Ecto neural progenitor cell (in vitro differentiated cells): ENCODE measurements at places on chromosomes 3 and 15.

GRCh38 chr3:125032100-125032643, 23.6 kb downstream of the HEG1 start:
- no peak for DNase-seq

DNA sequence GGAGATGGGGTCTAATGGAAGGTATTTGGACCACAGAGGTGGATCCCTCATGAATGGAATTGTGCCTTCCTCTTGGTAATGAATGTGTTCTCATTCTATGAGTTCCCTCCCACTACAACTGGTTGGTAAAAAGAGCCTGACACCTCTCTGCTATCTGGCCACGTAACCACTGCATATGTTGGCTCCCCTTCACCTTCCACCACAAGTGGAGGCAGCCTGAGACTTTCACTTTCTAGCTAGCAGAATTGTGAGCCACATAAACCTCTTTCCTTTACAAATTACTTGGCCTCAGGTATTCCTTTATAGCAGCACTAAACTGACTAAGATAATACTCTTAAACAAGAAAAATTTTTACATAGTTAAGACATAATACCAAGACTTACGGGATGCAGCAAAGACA, 155.3 kb downstream of the NR1I2 start:
- no peak for DNase-seq

GRCh38 chr3:189567322-189567721, 63.9 kb upstream of the TP63 start:
- DNase-seq = no peak

GRCh38 chr3:24541935-24542334, 47.3 kb upstream of the THRB start:
- no peak for DNase-seq

DNA sequence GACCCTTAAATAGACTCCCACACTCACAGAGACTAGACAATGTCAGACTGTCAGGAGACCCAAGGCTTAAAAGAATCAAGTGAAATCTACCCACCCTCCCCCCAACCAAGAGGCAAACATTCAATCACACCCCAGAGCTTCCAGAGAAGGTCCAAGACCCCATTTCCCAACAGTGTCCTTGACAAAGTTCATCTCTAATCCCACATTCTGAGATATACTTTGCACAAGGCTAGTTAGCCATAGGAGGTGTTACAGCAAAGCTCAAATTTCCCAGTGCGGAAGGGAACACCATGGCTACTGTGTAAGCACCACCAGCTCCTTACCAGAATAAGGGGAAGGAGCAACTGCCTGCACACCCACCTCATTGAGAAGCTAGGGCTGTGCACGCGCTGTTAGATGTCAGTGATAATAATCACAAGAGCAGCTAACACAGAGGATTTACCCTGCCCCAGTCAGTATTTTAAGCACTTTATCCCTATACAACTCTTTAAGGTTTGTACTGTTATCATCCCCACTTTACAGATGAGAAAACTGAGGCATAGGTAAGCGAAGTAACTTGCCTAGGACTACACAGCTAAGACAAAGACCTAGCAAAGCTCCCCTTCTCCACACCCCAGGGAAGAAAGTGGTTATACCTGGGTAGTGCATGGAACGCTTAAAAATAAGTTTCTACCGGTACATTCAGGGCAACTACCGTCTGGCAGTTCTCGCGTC, 17.3 kb downstream of the SPATA12 start:
- DNase-seq = no peak

DNA sequence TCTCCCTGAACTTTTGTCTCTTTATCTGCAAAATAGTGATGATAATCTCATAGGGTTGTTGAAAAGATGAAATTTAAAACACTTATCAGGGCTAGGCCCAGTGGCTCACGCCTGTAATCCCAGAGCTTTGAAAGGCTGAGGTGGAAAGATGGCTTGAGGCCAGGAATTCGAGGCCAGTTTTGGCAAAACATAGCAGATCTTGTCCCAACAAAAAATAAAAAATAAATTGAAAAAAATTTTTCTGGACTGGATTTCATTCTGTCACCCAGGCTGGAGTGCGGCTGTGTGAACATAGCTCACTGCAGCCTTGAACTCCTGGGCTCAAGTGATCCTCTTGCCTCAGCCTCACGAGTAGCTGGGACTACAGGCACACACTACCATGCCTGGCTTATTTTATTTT, 29.6 kb downstream of the LMLN start:
- no peak for DNase-seq

GRCh38 chr15:69725957-69726356, 273.3 kb downstream of the RPLP1 start:
- no peak for DNase-seq

DNA sequence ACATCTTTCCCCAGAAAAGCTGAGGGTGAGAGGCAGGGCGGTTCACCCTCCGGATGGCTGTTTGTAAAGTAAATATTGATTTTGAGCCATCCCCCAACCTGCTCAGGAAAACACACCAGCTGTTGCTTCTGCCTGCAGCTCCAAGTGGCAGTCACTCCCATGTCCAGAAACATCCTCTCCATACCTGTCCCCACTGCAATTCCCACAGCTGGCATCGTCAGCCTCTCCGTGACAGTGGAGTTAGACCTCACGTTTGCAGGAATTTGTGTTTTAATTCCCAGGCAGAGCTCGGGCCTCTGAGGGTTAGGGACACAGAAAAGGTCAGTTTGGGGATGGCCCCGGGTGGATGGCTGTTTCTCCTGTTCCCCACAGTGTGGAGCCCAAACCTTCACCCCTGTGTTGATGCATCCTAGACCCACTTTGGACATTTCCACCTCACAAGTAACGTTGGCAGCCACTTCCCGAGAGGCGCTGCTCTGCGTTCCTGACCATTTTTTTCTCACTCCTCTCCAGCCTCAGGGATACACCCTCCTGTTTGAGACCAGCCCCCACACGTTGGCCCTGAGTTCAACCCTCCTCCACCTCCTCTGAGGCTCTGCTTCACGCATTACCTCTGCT, 11.8 kb upstream of the FAM174B start:
- peak; percentile 39 for DNase-seq

GRCh38 chr3:134328147-134328591, 46.1 kb downstream of the AMOTL2 start:
- DNase-seq = no peak

- no peak for DNase-seq
Observed at GRCh38 chr3:71051893-71052687, 531.4 kb downstream of the FOXP1 start.

GRCh38 chr3:159831466-159831865, 157.2 kb upstream of the IL12A start:
- DNase-seq = no peak

- DNase-seq = no peak
Observed at GRCh38 chr3:151178208-151178845, 24.7 kb downstream of the GPR171 start.

DNA sequence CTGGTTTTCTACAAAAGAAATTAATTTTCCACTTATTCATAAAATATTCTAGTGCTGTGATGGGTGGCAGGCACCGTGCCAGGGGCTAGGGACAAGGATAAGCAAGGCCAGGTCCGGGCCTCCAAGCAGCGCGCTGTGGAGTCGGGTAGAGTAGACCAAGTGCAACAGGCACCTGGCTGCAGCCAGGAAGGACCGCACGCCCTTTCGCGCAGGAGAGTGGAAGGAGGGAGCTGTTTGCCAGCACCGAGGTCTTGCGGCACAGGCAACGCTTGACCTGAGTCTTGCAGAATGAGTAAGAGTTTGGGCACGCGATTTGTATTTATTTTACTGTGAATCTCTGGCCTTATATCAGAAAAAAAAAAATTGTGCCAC, at the start of gene CASR:
Gene CASR (plus strand): TSS at position 148 of the 372 bp plus-strand sequence. CDS start 70,522 bp downstream, outside the sequence.
- DNase-seq = no peak

GRCh38 chr3:169173231-169173630, 490.3 kb downstream of the MECOM start:
- DNase-seq = no peak

GRCh38 chr15:45414215-45414885, 36.0 kb upstream of the GATM start:
- DNase-seq = no peak

- DNase-seq = no peak
Observed at GRCh38 chr3:33392144-33392543, 48.1 kb downstream of the UBP1 start.

- no peak for DNase-seq
Observed at GRCh38 chr3:58116985-58117384, 93.8 kb downstream of the DNASE1L3 start.

- DNase-seq = no peak
Observed at GRCh38 chr15:66019826-66020398, 150.6 kb downstream of the RAB11A start.

- DNase-seq = no peak
Observed at GRCh38 chr3:197749315-197749600, 425 bp upstream of the FYTTD1 start.

- DNase-seq = no peak
Observed at GRCh38 chr15:62165793-62166375, 799 bp upstream of the C2CD4B start.

DNA sequence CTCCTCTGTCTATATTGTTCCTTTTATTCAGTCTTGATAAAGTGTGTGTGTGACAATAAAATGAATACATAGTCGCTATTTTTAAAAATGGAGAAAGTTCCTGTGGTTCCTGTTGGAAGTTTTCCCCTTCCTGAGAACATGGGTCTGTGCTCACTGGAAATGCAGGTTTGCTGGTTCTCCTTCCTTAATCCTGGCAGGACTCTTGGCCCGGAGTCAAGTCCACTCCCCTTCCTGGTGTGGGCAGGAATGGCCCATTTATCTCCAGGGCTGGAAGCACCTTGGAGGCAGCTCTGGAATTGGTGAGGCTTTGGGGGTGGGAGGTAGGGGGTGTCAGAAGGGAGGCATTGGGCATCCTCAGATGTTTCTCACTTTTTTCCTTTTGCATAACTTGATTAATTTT, 30.1 kb downstream of the FOXL2 start:
- DNase-seq = no peak

- DNase-seq = no peak
Observed at GRCh38 chr3:101999177-101999779, 150.0 kb downstream of the NFKBIZ start.

GRCh38 chr3:87120881-87121280, 106.2 kb upstream of the CHMP2B start:
- DNase-seq = peak; percentile 50

GRCh38 chr3:132926098-132926497, 112.1 kb upstream of the TMEM108 start:
- DNase-seq = no peak

- DNase-seq = no peak
Observed at GRCh38 chr15:63094495-63094931, 27.1 kb upstream of the LACTB start.

- no peak for DNase-seq
Observed at GRCh38 chr3:143973259-143974021, 1.8 kb downstream of the DIPK2A start.

GRCh38 chr3:22969276-22969675, 233.9 kb upstream of the UBE2E2 start:
- no peak for DNase-seq

GRCh38 chr3:53225181-53225580, 30.6 kb downstream of the TKT start:
- no peak for DNase-seq

DNA sequence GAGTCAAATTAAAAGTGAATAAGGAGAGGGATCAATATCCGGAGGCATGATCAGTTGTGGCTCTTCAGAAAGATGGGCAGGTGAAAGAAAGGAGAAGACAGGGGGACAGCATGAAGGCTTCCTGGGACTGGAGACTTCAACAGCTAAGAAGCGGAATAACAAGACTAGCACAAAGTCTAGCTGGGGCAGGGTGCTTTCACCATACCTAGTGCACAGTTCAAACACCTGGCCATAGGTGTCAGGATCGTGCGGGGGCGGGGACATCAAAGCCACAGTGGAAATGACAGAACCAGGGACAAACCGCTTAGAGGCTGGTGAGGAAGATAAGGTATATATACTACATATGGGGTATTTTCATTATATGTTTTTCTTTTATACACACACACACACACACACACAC, 66.2 kb upstream of the FOXP1 start:
- DNase-seq = no peak

- no peak for DNase-seq
Observed at GRCh38 chr15:40843261-40843884, 475 bp upstream of the SPINT1 start.

DNA sequence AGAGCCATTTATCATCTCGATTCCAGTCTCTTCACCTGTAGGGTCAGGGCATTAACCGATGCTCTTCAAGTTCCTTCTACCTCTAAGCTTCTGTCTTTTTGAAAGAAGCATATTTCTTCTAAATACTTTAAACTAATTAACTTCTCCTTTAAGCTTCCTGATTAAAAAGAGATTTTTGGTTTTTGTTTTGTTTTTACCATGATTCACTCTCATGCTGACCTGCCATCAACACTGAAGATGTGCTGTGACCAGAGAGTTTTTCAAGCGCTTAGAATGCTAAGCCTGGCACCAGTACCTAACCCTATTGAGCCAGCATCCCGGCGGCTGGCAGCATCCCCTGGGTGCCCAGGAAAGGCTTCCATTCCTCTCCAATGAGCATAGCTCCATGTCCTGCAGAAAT, 89.3 kb downstream of the FOXP1 start:
- no peak for DNase-seq

DNA sequence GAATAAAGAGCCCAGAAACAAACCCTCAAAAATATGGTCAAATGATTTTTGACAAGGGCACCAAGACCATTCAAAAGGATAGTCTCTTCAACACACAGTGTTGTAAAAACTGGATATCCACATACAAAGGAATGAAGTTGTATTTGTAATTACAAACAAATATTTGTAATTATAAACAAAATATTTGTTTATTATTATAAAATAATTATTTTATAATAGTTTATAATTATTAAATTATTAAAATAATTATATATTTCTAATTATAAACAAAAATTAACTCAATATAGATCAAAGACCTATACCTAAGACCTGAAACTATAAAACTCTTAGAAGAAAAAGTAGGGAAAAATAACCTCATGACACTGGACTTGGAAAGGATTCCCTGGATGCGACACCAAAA, 23.3 kb upstream of the ACAN start:
- DNase-seq = no peak

- no peak for DNase-seq
Observed at GRCh38 chr15:69910514-69910913, 187.2 kb downstream of the TLE3 start.

GRCh38 chr15:71844916-71845315, 34.6 kb downstream of the NR2E3 start:
- DNase-seq = no peak

DNA sequence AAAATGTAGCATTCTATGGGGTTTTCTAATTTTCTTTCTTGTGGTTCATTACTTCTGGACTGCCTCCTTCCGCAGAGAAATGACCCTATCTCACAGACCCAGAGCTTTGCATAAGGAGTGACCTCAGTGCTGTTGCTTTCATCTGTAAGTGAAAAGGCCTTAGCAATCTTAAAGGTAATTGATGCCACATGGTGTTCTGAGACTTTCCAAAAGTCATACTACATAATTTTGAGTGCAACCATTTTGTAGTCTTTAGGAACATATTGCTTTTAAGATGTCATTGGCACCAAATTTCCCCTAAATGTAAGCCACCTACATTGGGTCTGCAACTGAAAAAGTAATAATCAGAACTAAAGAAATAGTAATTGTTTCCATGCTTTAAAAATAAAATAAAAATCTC, 9.2 kb upstream of the HHLA2 start:
- DNase-seq = no peak
